ENCODE measurements at places on chromosomes 16 and 17. TPM values are rescaled to one million over a fixed set of nuclear protein-coding genes. Genes with fewer than 3 reads are reported as not detected.

Gene SLC22A31
- total RNA-seq: not detected

Gene GP1BA
- total RNA-seq: not detected

Gene MEFV
- 0.39 TPM for total RNA-seq

Gene PIMREG
- not detected for total RNA-seq

Gene ABCC3
- total RNA-seq: 1.5 TPM

Gene C16orf86
- total RNA-seq: 31.0 TPM

Gene ATP6V0C
- 59.2 TPM for total RNA-seq

Gene SCARF1
- 30.6 TPM for total RNA-seq

Gene NEURL4
- 30.6 TPM for total RNA-seq

Gene CRYBA1
- not detected for total RNA-seq

Gene IKZF3
- total RNA-seq: 1.4 TPM

Gene SULT1A4
- total RNA-seq: 12.9 TPM

Gene MGRN1
- 45.1 TPM for total RNA-seq

Gene CDH5
- 47.3 TPM for total RNA-seq

Gene CHRNE
- total RNA-seq: 0.22 TPM

Gene MYH2
- not detected for total RNA-seq

Gene MEOX1
- 4.2 TPM for total RNA-seq

Gene HSPB9
- not detected for total RNA-seq

Gene STX8
- total RNA-seq: 78.3 TPM

Gene HNF1B
- total RNA-seq: not detected

Gene MGAT5B
- total RNA-seq: 1.5 TPM

Gene NUPR1
- 57.1 TPM for total RNA-seq

Gene CHST4
- total RNA-seq: not detected

Gene CBFA2T3
- 3.3 TPM for total RNA-seq

Gene SPIRE2
- 7.2 TPM for total RNA-seq

Gene KCNG4
- 0.30 TPM for total RNA-seq

Gene FAM20A
- 14.9 TPM for total RNA-seq

Gene GPRC5C
- 41.6 TPM for total RNA-seq

Gene AGRP
- total RNA-seq: not detected

Gene DRC3
- total RNA-seq: 6.9 TPM

Gene MARCHF10
- total RNA-seq: 1.8 TPM

Gene RNF222
- total RNA-seq: not detected

Gene TEKT5
- not detected for total RNA-seq

Gene CDH8
- not detected for total RNA-seq

Gene SDR42E2
- not detected for total RNA-seq

Gene SOCS1
- 8.4 TPM for total RNA-seq

Gene ITGB4
- 252 TPM for total RNA-seq

Gene EFNB3
- 0.21 TPM for total RNA-seq

Gene TP53TG3F
- total RNA-seq: not detected

Gene KRT33B
- total RNA-seq: not detected

Gene TSC2
- total RNA-seq: 146 TPM

Gene NTN1
- total RNA-seq: 15.9 TPM

Gene CAMTA2
- 46.2 TPM for total RNA-seq

Gene SMG6
- total RNA-seq: 29.5 TPM

Gene KRTAP3-1
- total RNA-seq: not detected

Gene ARL16
- total RNA-seq: 37.9 TPM

Gene XAF1
- total RNA-seq: 50.3 TPM

Gene TPSG1
- total RNA-seq: not detected

Gene ZFHX3
- 39.6 TPM for total RNA-seq

Gene MTHFSD
- total RNA-seq: 26.5 TPM

Gene PPP1R9B
- 38.4 TPM for total RNA-seq

Gene NOXO1
- total RNA-seq: not detected

Gene CA4
- total RNA-seq: 3.3 TPM

Gene PGS1
- 48.9 TPM for total RNA-seq

Gene SLC38A8
- total RNA-seq: not detected

Gene KRTAP2-2
- not detected for total RNA-seq

Gene MYOCD
- 0.63 TPM for total RNA-seq

Gene EXOC3L1
- total RNA-seq: 3.1 TPM

Gene NPW
- not detected for total RNA-seq

Gene C17orf78
- total RNA-seq: not detected
